Naive B cell (primary cell): ENCODE measurements at places on chromosomes 16 and 17.

DNA sequence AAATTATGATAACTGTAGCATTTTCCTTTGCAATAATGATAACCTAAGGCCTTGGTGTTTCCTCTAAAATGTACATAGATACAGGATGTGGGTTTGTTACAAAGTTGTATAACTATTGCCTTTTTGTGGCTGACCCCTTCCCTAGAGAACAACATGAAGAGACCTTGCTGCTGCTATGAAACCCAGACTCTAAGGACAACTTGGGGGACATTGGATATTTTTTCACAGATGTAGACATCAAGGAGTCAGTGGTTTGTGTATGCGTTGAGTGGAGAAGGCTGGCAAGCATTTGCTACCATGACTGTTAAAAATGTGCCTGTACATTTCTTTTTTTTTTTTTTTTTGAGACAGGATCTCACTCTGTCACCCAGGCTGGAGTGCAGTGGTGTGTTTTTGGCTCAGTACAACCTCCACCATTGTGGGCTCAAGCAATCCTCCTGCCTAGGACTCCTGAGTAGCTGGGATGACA is 12.3 kb downstream of the HMOX2 start:
- DNase-seq = no peak

- DNase-seq = no peak
These were observed 16.6 kb downstream of the SMYD4 start for GRCh38 chr17:1813088-1813487.

GRCh38 chr16:11346700-11347319 is 1.6 kb downstream of the RMI2 start:
- no peak for DNase-seq

DNA sequence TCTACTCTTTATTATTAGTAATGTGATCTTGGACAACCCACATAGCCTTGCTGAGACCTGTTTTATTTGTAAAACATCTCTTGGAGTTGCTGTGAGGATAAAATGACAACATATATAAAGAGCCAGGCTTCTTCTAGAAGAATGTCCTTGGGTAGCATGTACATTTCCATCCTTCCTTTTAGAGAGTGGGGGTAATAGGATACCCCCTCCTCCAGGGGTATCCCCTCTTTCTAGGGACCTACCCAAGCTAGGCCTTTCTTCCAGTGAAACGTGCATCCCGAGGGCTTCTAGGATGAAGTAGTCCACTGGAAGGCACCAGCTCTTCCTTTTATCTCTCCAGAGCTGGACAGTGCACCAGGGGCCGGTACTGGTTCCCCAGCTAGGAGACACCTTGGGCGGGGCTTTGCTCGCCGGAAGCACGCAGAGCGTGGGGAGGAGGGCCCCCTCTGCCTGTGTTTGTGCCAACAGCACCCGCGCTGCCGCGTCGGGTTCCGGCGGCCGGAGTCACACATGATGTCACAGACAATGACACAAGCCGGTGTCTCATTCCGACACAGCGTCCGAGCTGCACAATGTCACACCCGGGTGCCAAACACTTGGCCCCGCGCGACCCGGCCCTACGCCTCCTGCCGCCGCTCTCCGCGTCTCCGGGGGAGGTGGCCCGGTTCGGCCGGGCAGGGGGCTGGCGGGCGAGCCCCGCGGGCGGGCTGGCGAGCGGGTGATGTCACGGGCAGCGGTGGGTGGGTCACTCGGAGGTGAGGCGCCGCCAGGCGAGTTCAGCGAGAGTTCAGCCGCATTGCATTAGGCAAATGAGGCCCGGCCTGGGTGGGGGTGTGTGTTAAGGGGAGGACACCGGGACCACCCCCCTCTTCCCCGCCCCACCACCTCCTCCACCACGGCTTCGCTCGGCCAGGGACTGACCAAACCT is 23.4 kb downstream of the GJD3 start:
- peak; percentile 95 for DNase-seq

- DNase-seq = no peak
These were observed 32.3 kb downstream of the SCNN1G start for GRCh38 chr16:23214796-23215195.

- DNase-seq = no peak
These were observed 111.8 kb upstream of the NOG start for GRCh38 chr17:56481659-56482058.
